ENCODE measurements at places on chromosomes 5 and 9.

DNA sequence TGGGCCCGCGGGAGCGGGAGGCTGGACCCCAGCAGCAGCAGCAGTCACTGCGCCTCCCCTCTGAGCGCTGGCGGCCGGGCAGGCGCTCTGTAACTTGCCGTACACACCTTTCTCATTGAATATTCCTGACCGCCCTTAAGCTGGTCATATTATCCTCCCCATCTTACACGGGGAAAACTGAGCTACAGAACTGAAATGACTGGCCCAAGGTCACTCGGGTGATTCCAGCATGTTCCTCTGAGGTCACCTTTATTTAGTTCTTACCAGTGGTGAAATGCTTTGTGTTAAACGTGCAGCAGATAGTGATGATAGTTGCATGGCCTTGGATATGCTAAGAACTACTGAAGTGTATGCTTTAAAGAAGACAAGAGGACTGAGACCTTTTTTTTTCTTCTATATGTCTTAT lies 607 bp downstream of the UQCRQ start:
- no peak for DNase-seq

- no peak for DNase-seq
These were observed 2.0 kb downstream of the ANAPC2 start for GRCh38 chr9:137186385-137186784.

DNA sequence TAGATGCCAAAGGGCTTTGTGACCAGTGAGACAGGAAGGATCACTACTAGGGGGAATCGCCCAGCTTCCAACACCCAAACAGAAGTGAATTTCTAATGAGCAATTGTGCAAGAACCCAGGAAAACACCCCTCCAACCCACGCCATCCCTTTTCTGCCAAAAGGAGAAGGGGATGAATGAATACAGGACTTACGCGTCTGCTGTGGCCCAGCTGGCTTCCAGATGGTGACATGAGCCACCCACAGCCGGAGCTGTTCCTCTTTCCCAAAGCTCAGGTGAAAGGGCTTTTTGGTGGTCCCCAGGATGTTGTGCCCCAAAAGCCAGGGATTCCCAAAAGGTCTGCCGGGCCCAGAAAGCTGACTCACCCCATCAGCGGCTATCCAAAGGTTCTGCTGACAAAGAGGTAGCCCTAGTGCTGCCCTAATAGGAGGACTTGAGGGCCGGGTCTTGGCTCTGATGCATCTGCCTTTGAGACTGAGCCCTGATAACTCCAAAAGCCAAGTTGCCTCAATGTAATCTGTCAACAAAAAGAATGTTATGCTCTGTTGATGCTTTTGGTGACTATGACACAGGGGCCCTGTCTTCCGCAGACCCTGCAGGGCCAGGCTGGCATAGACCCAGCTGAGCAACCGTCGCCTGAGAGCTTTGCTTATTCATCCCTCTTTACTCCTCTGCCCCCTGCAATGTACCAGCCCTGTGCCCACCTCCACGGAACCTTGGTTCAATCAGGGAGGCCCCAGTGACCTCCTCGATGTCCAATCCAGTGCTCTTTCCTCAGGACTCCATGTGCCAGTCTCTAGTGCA lies 14.5 kb downstream of the GSN start:
- DNase-seq = no peak

- DNase-seq = peak; percentile 78
These were observed 16.3 kb upstream of the GARNL3 start for GRCh38 chr9:127248241-127248640.

DNA sequence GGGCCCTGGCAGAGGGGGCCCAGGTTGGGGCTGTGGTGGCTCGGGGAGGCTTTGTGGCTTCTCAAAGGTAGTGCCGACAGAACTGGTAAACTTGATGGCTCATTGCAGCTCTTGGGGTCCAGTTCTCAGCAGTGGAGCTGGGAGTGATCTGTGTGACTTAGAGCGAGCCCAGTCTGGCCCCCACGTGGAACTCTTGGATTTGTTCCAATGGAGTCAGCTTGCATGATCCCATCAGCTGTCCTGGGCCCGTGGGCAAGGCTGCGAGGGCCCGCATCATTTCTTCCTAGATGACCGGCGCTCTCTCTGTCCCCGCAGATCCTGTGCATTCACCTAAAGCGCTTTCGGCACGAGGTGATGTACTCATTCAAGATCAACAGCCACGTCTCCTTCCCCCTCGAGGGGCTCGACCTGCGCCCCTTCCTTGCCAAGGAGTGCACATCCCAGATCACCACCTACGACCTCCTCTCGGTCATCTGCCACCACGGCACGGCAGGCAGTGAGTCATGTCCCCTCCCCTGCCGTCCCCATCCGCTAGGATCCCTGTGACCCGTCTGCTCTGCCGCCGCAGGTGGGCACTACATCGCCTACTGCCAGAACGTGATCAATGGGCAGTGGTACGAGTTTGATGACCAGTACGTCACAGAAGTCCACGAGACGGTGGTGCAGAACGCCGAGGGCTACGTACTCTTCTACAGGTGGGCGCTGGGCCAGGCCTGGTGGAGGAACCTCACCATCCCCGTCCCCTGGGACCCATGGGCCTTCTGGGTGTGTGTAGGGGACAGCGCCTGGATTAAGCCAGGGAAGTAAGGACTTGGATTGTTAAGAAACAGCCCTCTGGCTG lies 39.2 kb downstream of the USP20 start:
- no peak for DNase-seq

DNA sequence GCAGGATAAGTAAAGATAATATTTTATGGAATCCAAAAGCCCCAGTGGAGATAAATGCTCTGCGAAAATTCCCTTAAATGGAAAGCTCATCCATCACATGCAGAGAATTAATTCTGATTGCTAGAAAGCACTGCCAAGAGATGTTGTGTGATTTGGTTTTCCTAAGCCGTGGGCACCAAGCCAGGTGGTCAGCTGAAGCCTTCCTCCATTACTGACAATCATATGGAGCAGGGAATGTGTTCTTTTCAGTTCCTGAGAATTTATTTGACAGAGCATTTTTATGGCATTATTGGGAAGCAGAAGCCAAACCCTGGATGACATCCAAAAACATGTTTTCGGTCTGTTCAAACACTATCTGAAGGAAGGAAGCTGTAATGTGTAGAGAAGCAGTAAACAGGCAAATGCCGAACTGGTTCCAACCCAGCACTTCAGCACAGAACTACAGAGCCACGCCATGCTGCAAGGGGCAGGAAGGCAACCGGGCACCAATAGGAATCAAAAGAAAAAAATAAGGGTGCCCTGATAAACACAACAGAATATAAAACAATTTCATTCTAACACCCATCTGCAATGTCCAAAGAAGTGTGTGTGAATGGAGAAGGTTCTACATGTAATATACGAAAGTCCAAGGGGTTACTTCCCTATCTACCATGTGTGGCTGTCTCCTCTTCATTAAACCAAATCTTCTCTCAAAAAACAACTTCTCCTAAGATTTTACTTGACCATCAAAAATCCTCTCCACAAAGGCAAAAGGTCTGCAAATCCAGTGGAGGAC lies 12.3 kb downstream of the ARSB start:
- no peak for DNase-seq

DNA sequence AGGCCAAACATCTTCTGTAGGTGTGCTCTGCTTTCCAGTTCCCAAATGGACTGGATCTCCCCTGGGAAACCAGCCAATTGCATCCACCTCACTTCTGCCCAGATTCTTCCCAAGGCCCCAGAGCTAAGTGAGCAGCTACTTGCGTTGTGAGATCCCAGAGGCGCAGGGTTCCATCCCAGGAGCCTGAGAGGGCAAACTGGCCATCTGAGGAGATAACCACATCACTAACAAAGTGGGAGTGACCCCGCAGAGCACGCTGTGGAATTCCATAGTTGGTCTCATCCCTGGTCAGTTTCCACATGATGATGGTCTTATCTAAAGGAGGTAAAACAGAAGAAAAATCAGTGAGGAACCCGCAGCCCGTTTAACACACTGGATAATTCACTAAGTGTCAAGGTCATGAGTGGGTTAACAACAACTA lies 1.7 kb downstream of the RACK1 start:
- DNase-seq = no peak

DNA sequence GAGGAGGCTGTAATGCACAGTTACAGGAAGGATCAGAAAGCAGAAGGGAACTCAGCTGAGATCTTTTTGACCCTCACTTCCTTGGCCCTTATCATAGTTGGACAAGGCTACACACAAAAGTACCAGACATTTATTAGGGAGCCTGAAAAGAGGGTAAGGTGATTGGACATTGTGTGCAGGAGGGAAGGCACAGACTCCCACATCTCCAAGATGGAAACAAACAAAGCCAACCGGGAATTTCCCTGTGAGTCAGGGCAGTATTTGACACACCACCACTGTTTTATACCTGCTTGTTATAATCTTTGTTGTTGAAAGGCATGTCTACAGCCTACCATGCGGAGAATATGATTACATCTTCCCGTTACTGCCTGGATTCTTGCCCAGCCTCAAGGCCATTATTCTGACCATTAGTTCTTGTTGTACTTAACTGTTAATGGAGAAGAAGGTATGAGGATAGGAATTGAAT lies 3.0 kb upstream of the CCNG1 start:
- DNase-seq = no peak

- DNase-seq = no peak
These were observed 63.6 kb downstream of the SUSD1 start for GRCh38 chr9:112111461-112111860.

DNA sequence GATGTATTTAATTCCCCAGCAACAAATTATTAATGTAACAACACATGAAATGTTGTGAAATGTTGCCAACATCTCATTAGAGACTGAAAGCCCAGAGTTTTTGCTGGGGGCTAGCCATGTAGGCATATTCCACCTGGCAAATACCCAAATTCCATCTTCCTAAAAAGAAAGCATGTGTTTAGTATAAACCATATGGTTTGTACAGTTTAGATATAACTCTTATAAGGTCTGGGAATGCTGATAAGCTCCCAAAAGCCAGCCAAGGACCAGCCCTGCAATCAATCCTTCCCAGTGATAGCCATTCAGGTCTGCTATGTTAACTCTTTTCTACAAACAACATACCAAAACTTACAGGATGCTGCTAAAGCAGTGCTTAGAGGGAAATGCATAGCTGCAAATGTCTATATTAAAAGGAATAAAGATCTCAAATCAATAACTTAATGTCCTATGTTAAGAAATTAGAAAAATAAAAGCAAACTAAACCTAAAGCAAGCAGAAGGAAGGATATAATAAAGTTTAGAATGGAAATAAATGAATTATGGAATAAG lies 158.9 kb downstream of the AUH start:
- DNase-seq = no peak

GRCh38 chr9:130975932-130976841 lies 32.8 kb upstream of the LAMC3 start:
- no peak for DNase-seq

GRCh38 chr9:123866497-123866896 lies 63.4 kb downstream of the DENND1A start:
- no peak for DNase-seq

GRCh38 chr9:35186524-35186923 lies 24.7 kb downstream of the UNC13B start:
- no peak for DNase-seq

DNA sequence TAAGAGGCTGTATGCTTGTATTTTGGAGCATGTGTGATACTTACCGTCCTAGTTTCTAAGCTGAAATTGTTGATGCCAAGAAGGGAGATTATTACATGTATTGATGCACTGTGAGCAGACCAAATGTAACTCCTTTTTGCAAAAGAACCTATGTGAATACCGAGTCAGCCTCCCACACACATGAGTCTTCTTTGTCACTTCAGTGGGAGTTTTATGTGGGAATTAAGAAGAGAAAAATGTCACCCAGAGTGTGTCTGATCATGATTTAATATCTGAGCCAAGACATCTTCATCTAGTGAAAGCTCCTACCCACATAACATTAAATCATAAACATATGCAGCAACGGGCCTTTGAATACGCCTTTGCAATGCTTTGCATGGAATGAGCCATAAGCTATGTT lies 380.3 kb upstream of the ACTBL2 start:
- DNase-seq = no peak

- DNase-seq = no peak
These were observed 80.2 kb downstream of the PIK3R1 start for GRCh38 chr5:68295772-68296171.

DNA sequence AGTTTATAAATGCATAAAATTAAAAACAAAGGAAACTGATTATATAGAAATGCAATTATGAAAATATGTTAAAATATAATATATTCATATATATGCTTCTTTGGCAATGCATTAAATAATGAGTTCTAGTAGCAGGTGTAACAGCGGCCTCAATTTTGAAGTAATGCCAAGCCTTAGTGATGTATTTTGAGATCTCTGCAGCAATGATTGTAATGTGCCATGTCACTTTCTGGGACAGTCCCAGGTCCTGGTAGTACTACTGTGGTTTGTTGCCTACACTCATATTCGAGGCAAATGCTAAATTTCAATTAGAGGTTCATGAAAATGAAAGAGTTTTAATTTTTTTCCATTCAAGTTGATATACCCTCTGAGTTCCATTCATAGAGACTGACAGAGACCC lies 75.8 kb upstream of the ORM1 start:
- DNase-seq = no peak

GRCh38 chr9:21452681-21453080 lies 12.4 kb downstream of the IFNA1 start:
- no peak for DNase-seq

DNA sequence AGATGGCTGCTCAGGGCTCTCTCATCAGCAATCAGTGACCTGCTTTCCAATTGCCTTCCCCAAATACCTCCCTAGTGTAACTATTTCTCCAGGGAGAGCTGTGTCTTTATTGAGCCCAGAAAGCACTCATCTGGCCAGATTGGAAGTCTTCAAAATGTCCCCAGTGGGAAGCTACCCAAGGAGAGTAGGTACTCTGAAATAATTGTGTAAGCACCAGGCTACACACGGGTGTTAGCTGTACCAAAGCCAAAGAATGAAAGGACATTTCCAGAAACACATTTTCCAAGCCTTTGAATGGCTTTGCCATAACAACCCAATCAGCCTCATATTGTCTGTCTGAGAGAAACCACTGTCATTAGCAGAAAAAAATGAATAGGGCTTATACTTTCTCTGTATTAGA lies 318.8 kb downstream of the FAM170A start:
- DNase-seq = no peak

- no peak for DNase-seq
These were observed 92.8 kb upstream of the SLCO6A1 start for GRCh38 chr5:102591650-102592049.

DNA sequence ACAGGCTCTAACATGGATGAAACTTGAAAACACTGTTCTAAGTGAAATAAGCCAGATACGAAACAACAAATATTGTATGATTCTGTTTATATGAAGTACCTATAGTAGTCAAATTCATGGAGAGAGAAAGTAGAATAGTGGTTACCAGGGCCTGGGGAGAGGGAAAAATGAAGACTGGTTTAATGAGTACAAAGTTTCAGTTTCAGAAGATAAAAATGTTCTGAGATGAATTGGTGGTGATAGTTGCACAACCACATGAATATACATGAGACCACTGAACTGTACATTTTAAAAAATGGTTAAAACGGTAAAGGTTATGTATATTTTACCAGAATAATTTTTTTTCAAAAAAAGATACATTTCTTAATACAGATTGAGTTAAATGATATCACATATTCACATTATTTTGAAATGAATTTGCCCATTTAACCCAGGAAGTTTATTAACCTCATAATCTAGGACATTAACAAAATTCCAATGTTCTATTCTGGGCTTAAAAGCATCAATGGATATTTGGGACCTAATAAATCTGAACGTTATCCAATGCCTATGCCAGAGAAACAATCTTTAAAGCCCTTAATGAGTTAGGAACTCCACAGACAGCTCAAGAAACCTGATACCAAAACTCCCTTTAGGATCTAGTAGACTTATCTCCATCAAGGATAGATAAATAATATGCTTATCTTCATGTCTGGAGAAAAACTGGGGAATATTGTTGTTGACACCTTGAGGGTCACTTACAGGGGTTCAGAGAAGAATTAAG lies 521.3 kb downstream of the EFNA5 start:
- no peak for DNase-seq

GRCh38 chr9:79687131-79687447 lies 115.3 kb downstream of the TLE4 start:
- DNase-seq = no peak

Data from islet precursor cell (in vitro differentiated cells).